Stimulated activated naive CD8-positive, alpha-beta T cell treated with anti-CD3 and anti-CD28 coated beads, Interleukin-15, amount 100 ng/mL, for 72 hours (primary cell): ENCODE measurements at places on chromosomes 2 and 18.

- DNase-seq, result no peak
Measured at GRCh38 chr2:45466053-45466452, 145.0 kb downstream of the SRBD1 start.

DNA sequence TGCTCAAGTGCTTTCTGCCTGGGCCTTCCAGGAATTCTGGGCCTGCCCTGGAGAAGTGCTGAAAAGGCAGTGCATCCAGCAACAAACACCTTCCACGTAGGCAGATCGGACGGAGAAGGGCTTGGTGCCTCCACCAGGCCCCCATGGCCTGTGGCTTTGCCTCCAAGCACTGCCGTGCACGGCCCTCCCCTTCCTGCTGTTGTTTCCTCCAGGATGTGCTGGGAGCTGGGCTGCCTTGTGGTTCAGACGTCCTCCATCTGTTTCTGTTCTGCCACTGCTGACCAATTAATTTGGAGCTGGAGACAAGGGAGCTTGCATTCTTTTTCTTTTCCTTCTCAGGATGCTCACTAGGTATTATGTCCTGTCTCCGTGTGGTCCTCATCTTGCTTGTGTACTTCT lies 197.0 kb downstream of the HRH4 start:
- DNase-seq, result no peak

GRCh38 chr2:186486651-186487647 lies 889 bp downstream of the ZC3H15 start:
- DNase-seq, result no peak

DNA sequence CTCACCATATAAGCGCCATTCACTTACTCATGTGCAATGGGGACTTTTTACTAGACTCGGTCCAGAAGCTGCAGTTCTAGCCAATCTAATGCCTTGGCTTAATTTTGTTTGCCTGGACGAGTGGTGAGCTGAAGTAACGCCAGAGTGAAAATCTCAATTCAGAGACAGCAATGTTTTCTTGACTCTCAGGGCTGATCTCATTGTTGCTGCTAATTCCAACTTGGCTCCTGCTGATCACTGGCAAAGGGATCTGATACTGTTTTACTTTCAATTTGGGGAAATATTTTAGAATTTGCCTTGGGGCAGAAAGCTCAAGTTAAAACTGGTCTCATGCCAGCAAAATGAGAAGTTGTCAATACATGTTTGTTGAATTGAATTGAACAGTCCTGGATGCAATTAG lies 906.6 kb upstream of the CDH2 start:
- DNase-seq, result no peak

GRCh38 chr2:47704287-47704686 lies 78.7 kb upstream of the MSH6 start:
- DNase-seq, result no peak

DNA sequence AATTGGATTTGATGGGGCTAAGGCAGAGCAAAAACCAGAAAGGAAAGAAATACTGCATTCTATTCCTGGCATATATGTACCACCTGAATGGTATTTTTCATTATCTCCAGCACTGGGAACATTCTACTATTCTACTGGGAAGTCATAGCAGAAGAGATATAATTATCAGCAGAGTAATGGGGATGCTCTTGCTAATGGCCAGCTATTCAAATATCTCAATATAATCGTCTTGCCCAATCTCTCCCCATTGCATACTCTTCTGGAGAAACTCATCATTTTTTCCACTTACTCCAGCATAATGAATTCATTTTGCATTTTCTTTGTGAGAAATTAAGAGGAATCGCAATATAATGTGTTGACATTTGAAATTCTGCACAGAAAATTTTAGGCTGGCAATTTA lies 1794.7 kb upstream of the PIK3C3 start:
- DNase-seq, result no peak

DNA sequence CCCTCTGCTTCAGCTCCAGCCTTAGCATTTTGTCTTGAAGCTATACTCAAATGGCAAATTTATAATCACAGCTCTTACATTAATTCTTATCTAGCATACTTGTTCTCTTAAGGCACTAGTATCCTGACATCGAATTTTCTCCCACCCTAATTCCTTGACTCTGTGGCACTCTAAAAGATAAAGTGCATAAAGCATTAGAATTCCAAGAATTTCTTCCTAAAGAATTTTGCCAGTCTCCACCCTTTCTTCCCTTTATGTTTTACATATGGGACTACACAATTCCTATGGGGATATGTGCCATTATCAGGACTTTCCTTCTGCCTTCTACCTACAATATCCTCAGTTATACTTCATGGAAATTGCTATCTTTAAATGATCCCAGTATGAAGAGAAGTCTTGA lies 560.3 kb downstream of the ARHGAP15 start:
- DNase-seq, result no peak

DNA sequence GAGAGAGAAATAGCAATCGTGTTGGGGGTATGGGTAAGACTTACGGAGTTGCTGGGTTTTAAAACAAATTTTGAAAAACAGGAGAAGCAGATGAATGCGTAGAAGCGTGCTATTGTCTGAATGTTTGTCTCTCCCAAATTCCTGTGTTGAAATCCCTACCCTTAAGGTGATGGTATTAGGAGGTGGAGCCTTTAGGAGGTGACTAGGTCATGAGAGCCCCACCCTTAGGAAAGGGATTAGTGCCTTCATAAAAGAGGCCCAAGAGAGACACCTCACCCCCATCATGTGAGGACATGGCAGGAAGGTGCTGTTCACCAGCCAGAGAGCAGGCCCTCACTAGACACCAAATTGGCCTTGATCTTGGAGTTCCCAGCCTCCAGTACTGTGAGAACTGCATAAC lies 40.7 kb upstream of the FZD7 start:
- no peak for DNase-seq

DNA sequence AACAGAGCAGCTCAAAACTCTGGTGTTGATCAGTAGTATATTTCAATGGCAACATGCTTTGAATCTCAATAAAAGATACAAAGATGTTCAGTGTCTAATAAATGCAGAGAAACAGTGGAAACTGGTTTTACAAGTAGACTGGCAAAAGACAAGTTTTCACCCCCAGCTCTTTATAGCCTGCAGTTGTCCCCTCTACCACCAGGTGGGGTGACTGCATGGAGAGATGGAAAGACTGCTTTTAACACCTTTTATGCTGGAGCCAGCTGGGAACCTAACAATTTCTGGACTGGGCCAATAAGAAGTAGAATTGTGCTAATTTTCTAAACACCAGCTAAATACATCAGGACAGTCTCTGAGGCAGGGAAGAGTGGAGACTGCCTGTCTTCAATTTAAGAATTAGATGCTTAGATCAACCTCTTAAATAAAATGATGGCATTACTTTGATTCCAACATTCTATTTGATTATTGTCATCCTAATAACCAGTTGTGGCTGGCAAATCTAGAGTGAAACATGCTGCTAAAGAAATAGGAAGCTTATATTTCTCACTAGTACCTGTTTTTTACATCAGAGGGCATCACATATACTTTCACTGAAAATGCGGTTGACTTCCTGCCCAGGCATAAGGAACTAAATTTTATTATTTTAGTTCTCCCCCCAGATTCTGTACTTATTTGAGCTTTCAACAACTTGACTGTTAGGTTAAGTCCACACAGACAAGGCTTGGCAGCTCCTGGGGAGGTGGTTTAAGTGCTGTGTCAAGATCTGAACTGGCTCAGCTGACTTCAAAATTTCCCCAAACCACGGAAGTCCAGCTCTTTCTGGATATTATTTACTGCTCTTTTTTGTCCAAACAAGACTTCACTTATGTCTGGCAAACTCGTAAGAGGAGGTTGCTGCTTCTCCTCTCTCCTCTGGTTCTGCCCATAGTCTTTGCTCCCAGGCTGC lies 140.5 kb downstream of the TPGS2 start:
- peak; percentile 42 for DNase-seq

GRCh38 chr18:22342625-22343024 lies 75.1 kb downstream of the CTAGE1 start:
- DNase-seq, result no peak

DNA sequence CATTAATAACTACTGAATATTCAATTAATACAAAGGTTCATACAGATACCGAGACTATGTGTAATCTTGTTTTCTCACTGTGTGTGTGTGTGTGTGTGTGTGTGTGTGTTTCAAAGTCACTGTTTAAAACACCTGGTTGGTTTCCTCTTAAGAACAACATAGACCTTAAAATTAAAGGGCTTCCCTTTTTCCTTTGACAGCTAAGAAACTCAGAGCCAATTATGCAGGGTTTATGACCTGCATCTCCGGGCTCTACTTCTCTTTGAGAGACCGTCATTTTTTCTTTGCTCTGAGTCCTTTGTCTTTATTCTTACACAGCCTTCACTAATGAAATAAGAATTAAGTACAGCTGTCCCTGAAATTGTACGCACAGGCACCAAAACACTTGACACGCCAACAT lies 145.6 kb downstream of the HDAC4 start:
- DNase-seq, result no peak
